Activated T-cell treated with anti-CD3 and anti-CD28 coated beads for 48 hours (primary cell): ENCODE measurements at places on chromosomes 5 and 9.
A peak's percentile ranks its signal among the peaks of the same experiment; 100 is the strongest.

DNA sequence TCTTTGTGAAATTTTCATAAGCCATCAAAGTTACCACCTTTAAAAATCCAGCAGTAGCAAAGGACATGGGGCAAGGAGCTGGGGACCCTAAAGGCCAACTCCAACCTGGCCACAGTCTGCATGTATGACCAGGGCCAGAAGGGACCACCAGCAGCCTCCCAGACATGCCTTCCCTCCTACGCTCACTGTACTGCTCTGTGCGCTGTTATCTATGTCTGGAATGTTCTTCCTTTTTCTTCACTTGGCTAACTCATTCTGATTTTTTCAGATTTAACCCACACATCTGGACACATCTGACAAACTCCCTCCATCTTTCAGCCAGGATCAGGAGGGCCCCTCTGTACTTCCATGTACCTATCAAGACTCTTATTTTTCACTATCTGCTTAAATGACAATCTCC is 47.6 kb upstream of the TRAF1 start:
- DNase-seq = no peak

- no peak for DNase-seq
Measured at GRCh38 chr9:108275906-108276305, 579.9 kb downstream of the ACTL7B start.

- DNase-seq = no peak
Measured at GRCh38 chr5:2135833-2136232, 253.1 kb upstream of the IRX4 start.

DNA sequence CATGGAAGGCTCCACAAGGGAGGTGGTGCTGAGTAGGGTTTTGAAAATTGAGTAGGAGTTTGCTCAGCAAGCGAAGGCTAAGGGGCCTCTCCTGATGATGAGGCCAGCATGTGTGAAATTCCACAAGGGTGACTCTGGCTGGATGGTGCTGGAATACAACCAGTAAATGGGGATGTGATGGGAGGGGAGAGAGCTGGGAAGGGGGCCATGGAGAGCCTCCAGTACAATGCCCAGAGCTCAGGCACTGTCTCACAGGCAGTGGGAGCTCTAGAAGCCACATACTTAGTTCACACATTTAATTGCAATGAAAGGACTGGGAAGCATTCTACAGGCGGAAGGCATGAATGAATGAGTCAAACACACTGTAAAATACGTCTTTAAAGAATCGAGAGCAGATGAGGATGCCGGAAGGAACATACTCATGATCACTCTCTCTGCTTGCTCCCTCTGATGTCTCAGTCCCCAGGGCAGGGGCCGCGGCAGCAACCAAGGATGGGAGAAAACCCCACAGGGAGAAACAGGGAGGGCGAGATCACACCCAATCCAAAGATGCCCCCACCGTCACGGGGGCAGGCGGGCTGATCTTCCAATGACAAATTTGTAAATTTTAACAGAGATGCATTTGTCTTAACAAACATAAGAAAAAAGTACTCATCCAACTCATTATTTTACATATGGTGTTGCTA is 261.0 kb downstream of the NSG2 start:
- DNase-seq = no peak

DNA sequence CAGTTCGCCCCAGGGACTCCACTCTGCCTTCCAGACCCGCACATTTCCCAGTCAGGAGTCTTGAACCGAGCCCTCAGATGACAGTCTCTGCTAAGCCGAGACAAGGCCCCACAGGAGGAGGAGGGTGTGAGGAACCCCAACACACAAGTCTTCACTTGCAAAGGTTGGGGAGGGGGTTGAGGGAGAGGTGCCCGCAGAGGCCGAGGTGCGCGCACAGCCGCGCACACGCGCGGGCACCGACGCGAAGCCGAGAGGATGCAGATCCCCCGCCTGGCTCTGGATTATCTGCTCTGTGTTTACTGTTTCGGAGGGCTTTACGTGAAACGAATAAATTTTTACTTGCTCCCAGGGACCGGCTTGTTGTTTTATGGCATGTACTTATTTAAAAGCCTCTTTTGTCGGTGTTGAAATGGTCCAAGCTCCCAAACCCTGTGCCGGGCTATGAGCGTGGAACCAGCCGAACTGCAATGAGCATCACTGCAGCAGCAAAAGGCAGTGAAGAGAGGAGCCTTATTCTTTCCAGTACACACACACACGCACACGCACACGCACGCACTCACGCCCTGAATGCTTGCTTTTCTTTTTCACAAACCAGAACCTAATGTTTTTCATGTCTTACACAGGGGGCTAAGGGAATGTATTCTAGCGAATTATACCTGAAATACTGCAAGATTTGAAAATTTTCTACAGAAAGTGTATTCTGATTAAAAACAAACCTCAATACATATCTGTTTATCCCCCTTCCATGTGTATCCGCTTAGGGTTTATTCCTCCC is 297.7 kb downstream of the PARP8 start:
- no peak for DNase-seq

- DNase-seq = no peak
Measured at GRCh38 chr5:10639846-10640368, 76.0 kb downstream of the ANKRD33B start.

- no peak for DNase-seq
Measured at GRCh38 chr9:14608540-14608939, 84.7 kb downstream of the ZDHHC21 start.

GRCh38 chr5:6804766-6805501 is 91.7 kb downstream of the TENT4A start:
- no peak for DNase-seq

- no peak for DNase-seq
Measured at GRCh38 chr5:74389531-74390305, 250.8 kb downstream of the ENC1 start.

- peak; percentile 31 for DNase-seq
Measured at GRCh38 chr9:34252670-34253459, 74.0 kb downstream of the UBAP1 start.

DNA sequence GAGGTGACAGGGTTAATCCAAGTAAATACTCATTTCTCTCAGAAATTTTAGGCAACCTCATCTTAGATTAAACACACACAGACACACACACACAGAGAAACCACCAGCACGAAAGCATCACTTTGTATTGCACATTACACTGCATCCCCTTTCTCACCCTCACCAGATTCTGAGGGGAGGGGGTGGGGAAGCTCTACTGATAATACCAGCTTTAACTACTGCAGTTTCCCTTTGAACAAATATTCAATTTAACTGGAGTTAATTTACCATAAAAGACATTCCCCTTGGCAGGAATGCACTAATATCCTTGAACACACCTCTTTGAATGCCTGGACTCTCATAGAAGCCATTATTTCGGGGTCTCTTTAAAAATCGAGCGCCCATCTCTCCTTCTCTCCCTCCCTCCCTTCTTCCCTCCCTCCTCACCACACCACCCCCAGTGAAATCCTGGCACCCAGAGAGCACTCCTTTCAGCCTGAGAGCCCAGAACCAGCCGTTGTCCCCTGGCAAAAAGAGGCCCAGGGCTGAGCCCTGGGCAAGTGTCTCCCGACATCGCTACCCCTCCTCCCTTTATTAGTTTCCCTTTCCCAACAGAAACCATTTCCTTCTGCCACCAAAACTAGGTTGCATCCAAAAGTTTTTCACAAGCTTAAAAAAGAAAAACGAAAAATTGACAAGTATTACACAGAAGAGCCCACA is 2.8 kb upstream of the NFIB start:
- no peak for DNase-seq

DNA sequence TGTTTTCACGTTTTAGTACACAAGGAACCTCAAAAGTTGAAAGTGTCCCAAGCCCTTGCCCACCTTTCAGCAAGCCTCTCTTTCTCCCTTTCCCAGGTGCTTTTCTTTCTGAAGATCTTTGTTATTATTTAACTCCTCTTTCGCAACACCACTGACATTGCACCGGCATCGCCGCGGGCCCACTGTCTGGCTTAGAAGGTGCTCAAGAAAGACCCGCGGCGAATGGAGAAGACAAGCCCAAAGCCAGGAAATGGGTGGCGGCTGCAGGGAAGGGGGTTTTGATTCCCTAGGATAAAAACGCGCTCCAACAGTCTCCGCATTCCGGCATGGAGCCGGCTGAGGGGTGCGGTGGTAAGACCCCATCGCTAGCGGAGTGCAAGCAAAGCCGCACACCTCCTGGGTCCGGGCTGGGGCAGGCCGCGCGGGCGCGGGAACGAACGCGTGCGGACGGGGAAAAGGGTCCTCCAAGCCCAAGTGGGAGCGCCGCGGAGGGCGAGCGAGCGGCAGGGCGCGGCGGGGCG is 404 bp upstream of the AFAP1L1 start:
- no peak for DNase-seq

DNA sequence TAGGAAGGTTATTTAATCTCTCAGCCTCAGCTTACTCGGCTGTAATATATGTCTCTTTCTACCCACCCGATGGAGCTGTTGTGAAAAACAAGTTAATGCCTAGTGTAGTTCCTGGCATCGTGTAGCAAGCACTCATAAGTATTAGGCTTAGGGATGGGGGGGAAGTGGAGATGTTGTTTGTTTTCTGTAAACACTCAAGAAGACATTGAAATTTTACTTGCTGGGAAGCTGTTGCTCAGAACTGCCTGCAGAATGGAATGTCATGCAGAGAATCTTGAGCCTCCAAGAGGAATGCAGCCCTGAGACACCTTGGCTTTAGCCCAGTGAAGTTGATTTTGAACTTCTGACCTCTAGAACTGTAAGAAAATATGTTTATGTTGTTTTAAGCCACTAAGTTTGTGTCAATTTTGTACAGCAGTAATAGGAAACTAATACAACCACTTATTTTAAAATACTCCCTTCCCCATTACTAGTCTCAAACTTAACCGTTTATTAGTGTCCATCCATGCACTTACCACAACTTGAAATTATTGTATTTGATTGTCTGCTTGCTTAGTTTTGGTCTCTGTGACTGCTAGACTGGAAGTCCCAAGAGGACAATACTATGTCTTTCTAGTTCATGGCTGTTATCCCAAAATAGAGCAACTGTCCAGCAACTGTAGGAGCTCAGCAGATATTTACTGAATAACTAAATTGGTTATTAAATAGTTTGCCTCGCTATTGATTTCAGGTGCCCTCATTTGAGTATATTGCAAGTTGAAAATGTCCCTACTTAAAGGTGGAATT is 53.8 kb downstream of the MFAP3 start:
- DNase-seq = no peak

GRCh38 chr5:128483738-128484137 is 54.3 kb downstream of the FBN2 start:
- no peak for DNase-seq

DNA sequence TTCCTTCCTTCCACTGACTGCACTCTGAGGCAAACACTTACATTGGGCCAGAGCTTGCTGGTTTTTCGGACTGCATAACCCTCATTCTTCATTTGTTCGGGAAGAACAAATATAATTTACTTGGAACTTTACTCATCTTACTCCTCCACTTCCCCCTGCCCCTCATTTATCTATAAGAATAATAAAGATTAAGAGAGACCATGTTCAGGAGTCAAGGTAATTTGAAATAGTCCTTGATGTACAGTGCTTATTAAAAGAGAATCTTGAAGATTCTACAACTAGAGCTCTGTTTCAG is 65.6 kb downstream of the BASP1 start:
- no peak for DNase-seq

GRCh38 chr9:136925414-136926153 is 19.0 kb downstream of the FBXW5 start:
- DNase-seq = no peak

DNA sequence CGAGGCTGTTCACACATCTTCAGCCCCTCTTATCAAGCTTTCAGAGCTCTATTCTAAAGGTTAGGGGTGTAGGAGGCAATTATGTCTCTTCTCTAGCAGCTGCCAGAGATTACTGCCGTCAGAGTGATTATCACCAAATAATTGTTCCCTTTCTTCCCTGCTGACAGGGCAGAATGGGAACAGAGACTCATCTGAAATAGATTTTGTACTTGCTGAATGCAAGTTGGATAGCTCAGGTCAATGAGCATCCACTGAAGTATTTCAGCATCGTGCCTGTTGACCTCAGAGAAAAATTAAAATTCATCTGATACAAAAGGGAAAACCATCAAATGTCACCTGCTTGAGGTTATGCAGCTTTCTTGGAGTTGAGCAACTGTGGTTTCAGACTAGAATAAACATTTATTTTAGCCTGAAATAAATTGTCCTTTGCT is 213.7 kb upstream of the MAP3K1 start:
- no peak for DNase-seq

DNA sequence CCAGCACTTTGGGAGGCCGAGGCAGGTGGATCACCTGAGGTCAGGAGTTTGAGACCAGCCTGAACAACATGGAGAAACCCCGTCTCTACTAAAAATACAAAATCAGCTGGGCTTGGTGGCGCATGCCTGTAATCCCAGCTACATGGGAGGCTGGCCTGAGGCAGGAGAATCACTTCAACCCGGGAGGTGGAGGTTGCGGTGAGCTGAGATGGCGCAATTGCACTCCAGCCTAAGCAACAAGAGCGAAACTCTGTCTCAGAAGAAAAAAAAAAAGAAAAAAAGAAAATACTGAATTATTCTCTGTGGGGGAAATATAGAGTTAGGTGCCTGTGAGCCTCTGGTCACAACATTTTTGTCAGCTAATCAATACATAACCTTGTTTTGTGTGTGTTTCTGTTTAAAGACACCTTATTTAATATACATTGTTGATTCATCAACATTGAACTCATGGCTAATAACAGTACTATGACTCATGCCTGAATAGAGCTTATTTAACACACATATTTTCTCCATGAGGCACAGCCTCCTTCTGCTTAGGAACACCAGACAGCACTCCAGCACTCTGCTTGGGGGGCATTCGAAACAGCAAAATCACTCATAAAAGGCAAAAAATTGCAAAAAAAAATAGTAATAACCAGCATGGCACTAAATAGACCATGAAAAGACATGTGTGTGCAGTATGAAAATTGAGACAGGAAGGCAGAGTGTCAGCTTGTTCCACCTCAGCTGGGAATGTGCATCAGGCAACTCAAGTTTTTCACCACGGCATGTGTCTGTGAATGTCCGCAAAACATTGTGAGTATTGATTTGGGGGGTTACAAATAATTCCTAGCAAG is at the start of gene IL31RA:
IL31RA (plus strand) TSS at position 519 of the 836 bp plus-strand sequence; CDS start at position 733, 214 bp downstream.
- DNase-seq = no peak

DNA sequence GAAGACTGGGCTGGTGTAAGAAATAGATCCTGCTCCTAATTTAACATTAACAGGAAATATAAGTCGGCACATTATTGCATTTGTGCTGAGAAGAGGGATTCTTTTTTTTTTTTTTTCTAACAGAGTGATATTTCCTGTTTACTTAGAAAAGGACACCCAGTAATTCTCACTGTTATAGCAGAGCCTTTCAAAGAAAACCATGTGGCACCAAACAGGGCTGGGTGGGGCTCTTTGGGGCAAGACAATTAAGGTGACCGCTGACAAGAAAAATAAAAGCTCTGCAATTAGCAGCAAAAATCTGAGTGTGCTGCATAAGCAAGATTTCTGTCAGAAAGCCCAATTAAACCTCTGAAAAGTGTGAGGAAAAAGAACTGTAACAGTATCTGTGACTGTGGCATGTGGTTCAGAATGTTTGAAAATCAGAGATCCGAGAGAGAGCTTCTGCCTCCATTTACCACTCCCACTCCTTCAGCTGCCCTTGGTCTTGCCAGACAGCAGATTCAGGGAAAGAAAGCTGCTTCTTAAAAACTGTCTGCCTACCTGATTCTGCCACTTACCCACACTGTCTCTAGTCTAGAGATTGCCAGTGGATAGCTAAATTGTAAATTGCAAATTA is 77.1 kb upstream of the IQGAP2 start:
- DNase-seq = no peak
